ENCODE measurements at places on chromosomes 11 and 22.

- DNase-seq, result no peak
Observed at GRCh38 chr11:91041626-91042025, 818.8 kb upstream of the CHORDC1 start.

GRCh38 chr11:24496386-24496735 lies 492 bp upstream of the LUZP2 start:
- DNase-seq, result no peak

DNA sequence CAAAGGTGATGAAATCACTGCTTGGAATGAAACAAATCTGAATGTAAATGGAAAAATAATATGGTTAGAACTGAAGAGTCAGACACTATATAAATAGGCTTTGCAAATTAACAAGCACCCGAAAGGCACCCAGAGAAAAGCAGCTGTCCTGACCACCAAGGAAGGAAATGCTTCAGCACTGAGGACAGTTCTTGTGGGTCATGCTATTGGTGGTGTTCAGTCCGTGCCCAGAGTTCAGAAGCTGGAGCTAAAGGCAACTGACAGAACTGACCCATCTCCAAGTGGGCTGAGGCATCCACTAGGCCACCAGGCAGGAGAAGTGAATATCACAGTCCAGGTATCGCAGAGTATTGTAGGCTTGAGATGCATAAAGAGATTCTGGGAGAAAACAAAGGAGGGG lies 208.9 kb downstream of the OPCML start:
- DNase-seq, result no peak

GRCh38 chr11:60916669-60917206 lies 2.8 kb downstream of the TMEM109 start:
- DNase-seq, result no peak

GRCh38 chr11:27874998-27875830 lies 175.0 kb upstream of the BDNF start:
- no peak for DNase-seq

DNA sequence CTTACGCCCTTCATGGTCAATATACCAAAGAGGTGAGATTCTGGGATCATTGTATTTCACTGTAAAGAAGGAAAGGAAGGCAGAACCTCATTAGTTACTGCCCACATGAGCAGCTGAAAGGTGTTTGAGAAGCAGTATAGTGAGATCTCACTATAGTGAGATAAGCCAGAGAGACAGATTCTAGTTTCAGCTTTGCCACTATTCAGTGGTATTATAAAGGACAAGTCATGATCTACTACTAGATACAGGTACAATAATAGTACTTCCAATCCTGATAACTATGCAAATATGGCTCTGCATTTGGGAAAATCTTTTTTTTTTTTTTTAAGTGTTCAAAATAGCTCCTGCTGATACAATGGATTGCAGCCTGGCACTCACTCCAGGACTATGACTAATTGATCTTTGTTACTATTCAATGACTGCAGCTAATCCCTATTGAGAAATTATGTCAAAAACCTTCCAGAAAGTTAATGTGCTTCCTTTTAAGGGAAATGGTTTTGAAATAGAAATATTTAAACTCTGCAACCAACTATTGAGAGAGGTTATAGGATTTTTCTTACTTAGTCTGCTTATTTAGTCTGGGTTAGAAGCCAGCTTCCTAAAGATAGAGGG lies 8.3 kb upstream of the DLAT start:
- no peak for DNase-seq

GRCh38 chr11:69537126-69537525 lies 55.7 kb downstream of the LINC01488 start:
- no peak for DNase-seq

DNA sequence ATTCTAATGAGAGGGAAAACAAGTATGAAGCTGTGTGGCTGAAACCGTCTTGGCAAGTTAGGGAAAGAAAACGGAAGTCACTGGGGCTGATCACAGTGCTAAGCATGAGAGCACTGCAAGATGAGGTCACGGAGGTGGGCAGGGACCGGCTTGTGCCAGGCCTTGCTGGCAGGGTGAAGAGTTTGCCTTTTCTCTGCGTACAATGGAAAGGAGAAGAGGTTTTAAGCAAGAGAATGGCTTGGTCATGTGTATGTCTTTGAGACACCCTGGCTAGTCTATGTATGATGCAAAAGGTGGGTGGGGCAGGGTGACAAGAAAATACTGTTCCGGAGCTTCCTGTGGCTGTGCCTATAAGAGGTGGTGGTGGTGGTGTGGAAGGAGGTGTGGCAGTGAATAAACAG lies 567.9 kb downstream of the NTM start:
- no peak for DNase-seq

DNA sequence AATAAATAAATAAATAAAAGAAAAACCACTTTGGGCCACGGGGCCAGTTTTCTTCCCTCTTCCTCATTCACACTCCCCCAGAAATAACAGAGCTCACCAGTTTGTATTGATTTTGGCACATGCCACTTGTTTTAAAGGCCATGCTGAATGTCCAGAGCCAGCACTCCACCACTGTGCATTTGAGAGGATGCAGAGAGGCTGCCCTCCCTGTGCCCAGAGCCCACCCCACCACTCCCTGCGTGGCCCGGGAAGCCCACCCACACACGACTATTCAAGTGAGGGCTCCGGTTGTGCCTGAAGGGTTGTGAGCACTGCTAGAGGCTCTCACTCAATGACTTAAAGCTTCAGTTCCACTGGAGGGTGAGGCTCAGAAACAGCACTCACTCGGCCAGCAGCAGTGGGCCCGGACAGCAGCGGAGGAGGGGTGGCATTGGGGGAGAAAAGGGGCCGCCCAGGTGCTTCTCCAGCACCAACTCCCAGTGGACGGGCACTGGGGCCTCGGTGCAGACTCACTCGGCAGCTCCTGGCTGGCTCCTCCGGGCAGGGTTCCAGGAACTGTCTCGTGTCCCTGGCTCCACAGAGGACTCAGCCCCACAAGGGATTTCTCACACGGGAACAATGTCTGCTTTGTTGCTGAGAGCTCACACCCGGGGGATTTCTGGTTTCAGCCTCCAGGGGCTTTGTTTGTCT lies 112.7 kb downstream of the SHANK2 start:
- DNase-seq, result no peak

- no peak for DNase-seq
Observed at GRCh38 chr22:39580006-39580441, 9.5 kb downstream of the CACNA1I start.

DNA sequence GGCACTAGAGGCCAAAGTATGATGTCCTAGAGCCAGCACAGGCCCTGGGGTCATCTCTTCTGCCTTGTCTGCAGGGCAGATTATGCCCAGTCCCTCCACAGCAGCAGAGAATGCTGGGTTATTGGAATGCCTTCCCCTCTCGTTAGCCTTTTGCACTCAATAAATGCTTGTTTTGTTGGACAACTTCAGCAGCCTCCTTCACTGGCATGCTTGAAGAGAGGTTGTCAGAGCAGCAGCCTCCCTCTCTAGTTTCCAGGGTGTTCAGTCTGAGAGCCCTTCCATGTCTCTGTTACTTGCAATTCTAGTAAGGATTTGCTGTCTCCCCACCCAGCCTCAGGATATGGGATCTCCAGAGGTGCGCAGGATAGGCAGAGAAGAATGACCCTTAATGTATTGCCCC lies 82.9 kb downstream of the PKNOX2 start:
- no peak for DNase-seq

DNA sequence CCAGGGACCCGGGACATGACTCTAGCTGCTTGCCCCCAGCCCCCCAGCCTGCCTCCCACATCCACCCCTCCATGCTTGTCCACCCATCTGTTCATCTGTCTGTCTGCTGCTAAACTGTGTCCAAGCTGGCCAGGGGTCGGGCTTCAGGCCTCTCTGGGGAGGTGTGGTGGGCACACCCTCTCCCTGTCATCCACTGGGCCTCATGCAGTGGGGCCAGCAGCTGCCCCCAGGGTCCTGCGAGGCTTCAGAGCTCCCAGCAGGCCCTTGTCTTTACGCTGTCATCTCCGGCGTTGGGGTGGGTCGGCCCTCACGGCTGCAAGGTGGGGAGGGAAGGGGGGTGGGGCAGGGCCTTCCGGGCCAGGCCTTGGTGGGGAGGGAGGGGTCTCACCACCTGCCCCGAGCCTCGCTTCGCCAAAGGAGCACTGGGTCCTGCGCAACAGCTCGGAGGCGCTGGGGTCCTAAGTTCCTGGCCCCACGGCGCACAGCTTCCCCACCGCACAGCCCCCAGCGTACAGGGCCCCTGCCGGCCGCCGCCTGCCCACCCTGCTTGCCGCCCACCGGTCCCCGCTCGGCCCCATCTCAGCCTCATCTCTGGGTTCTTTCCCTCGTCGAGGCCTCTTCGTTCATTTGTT lies 26.7 kb downstream of the MOB2 start:
- no peak for DNase-seq

- no peak for DNase-seq
Observed at GRCh38 chr22:37996079-37996478, 11.7 kb upstream of the SOX10 start.

DNA sequence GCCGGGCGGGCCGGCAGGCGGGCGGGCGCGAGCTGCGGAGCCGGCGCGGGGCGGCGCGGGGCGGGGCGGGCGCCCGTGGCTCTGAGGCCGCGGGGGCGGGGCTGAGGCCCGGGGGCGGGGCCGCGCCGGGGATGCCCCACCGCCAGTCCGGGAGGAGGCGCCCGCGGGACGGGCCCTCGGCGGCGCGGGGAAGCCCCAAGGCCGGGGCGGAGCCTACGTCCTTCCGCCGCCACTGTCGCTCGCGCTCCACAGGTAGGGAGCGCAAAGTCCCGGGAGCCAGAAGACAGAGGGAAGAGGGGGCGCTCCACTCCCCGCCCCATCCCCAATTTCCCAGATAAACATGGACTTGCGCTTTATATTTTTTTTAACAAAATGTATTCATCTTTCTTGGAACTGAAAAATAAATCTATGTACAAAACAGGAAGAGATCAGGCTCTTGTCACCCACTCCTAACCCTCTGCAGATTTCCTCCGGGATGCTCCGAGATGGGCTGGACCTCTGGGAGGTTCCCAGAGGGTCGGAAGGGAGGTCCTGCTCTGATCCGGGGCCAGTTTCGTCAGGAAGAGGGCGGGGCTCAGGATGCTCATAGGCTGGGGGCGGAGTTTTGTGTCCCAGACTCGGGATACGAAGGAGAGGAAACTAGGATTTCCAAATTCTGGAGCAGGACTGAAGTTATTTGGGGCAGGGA lies at the start of gene MAP4K2:
TSS of gene MAP4K2 (minus strand) at position 57 of the 688 bp plus-strand sequence. CDS start 65 bp downstream, outside the sequence.
- DNase-seq, result peak; percentile 51
